ENCODE measurements at places on chromosomes 16 and 17.

DNA sequence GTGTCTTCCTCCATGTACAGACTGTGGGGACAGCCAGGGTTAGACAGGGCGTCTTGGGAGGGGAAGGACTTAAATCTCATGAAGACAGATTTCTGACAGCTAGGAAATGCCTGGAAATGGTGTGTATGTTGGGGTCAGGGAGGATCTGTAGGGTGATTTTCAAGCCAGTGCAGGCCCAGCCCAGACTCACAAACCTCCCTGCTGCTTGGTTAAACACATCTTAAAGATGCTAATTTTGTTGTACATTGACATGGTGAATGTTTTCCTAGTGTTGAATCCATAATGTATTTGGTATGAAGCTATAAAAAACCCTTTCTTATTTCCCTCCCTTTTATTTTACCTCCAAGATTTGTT lies 238.3 kb downstream of the CCDC182 start:
- no peak for DNase-seq

DNA sequence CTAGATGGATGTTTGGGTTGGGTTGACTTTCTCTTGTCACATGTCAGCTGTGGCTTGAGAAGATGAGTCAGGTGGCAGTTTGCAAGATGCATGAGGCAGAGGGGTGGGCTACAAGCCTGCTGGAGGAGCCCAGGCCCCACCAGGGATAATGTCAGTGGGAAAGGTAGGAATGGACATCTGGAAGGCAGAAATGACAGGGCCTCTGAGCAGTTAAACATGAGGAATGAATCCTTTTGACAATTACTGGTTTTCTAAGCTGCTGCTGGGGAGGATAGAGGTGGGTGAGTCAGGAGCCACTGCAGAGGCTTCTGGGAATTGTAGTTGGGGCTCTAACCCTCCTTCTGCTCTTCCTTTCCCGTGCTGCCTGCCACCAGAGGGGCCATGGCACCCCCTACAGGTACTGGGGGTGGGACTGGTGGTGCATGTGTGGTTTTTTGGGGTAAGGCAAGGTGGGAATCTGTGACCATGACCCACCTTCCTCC lies 15.7 kb downstream of the SLC52A1 start:
- no peak for DNase-seq

- no peak for DNase-seq
Measured at GRCh38 chr17:74569020-74570003, 2.0 kb upstream of the CD300H start.

DNA sequence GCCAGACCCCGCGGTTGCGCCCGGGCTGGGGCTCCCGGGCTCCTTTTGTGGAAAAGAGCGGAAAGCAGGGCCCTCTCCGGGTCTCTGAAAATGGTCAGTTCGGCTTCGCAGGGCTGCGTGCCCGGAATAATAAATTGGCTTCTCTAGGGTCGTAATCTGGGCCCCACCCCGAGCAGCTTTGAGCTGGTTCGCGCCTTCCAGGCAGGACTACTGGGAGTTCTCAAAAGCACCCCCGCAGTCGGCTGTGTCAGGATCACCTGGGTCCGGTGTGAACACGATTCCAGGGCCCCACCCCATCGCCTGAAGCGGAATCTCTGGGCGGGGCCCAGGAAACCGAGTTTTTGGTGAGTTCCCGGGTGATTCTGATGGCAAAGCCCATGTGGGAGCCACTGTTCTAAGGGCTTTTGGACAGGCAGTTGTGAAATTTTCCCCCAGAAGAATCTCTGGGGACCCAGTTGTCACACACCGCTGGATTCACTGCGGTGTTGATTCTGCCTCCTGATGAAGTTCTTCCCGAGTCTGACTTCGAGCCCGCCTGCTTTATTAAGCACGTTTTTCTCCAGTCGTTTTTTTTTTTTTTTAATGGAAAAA lies 77.0 kb downstream of the MRC2 start:
- no peak for DNase-seq

DNA sequence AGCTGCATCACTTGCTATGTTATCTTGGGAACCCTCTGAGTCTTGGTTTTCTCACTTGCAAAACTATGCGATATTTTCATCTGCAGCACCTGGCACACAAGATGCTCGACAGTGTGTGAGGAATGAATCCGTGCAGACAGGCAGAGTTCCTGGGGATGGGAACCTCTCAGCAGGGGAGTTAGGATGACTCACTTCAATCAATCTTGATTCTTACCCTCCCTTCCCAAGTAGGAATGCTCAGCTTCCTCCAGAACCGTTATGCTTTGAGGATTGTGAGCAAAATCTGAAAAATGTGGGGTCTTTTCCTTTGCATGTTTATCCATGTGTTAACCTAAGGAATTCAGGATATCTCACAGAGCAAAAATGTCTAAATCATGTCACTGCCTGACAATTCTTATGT lies 68.9 kb upstream of the HNF1B start:
- no peak for DNase-seq

GRCh38 chr17:65678546-65678945 lies 117.1 kb upstream of the AXIN2 start:
- no peak for DNase-seq

- DNase-seq, result no peak
Measured at GRCh38 chr16:30731411-30731810, 16.8 kb upstream of the PHKG2 start.

GRCh38 chr17:38442548-38442947 lies 14.3 kb downstream of the ARHGAP23 start:
- no peak for DNase-seq

GRCh38 chr17:73390221-73390620 lies 78.4 kb upstream of the CDC42EP4 start:
- DNase-seq, result no peak

DNA sequence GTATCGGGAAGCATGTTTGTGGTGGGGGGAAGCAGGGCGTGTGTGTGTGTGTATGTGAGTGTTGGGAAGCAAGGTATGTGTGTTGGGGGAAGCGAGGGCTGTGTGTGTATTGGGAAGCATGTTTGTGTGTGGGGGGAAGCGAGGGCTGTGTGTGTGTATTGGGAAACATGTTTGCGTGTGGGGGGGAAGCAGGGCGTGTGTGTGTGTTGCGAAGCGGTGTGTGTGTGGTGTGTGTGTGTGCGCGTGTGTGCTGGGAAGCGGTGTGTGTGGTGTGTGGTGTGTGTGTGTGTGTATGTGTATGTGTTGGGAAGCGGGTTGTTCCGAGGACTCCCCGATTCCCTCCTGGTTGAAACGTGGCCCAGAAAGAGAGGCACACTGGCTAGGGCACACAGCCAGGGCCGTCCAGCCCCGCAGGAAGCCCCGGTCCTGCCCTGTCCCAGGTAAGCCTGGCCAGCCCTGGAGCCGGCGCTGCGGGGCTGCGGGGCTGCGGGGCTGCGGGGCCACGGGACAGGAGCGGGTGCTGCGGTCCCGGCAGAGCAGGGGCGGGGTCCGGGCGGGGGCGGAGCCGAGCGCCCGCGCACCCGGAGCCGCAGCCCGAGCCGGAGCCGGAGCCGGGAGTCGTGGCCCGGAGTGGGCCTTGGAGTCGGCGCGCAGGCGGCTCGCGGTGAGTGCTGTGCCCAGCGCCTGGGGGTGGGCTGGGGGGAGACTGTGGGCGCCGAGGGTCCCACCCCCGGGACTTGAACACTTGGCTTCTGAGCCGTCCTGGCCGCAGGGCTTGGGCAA lies at the start of gene NOD2:
Gene NOD2 (plus strand): TSS at position 608 of the 783 bp plus-strand sequence. CDS start 5,890 bp downstream, outside the sequence.
- DNase-seq, result no peak

DNA sequence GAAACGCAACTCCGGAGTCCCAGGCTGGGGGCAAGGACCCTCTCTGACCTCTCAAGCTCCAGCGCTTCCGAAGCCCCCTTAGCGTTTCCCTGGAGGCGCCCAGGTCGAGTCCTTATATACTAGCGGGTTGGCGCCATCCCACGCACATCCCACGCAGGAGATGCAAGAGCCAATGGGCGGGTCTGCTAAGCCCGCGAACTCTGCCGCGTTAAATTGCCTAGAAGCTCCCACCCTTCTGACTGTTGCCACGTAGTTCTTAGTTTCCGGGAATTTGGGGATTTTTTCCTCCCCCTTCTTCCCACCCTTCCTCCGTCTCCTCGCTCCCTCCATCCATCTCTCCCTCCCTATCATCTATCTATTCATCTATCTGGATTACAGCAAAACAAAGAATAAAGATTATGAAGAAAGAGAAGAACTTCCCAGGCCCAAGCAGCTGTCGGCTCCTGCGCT lies at the start of gene SLFN11:
Gene SLFN11 (minus strand): TSS at position 88 of the 450 bp plus-strand sequence. CDS start 9,814 bp downstream, outside the sequence.
- no peak for DNase-seq

DNA sequence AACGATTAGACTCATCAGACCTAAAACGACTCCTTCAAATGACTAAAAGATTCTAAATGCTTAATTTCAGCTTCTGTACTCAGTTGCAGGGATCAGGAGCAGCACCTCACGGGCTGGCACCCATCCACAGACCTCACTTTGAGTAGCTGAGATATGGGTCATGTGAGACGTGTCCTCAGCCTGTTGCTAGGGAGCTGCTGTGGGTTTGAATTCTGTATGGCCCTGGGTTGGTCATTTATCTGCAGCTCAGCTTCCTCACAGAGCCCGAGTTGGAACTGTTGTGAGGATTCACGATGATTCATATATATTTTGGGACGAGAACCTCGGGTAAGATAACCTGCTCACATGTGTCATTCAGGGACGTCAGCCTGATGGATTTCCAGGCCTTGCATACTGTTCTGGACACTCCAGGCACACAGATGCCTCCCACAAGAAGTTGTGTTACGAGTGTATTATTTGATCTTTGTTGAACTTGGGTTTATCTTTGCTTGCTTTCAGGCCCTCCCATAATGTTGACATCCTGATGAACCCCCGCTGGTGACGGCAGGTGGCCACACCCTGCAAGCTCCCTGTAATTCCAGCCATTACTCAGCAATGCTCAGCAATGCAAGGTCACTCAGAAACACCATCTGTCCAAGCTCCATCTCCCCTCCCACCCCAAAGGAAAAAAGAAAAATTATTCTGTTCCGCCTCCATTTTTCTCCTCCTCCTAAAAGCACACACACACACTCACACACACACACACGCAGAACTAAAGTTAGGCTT lies 137.6 kb downstream of the RBFOX3 start:
- peak; percentile 40 for DNase-seq

DNA sequence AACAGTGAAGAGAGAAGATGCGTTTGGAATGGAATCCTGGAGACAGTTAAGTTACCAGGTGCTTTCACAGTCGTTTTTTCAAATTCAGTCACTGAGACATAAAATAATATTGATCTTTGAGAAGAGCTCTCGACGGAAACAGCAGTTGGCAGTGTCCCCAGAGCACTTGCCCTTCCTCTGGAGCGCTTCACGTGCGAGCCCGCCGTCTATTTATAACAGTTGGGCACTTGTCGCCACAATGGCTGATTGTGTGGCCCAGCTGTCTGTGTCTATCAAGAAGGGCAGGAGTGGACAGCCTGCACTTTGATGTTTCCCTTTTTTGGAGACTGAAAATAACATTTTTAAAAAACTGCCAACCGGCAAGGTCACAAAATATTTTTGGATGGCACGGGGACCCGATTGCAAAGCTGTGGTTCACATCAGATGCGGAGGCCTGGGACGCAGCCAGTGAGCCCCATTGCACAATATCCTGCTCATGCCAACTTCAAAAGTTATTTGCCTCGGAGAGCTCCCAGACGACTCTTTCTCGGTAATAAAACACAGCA lies 62.9 kb downstream of the ADCY9 start:
- peak; percentile 22 for DNase-seq

- DNase-seq, result no peak
Measured at GRCh38 chr16:14003074-14003570, 68.0 kb upstream of the MRTFB start.

GRCh38 chr17:55281649-55282378 lies 17.1 kb downstream of the HLF start:
- DNase-seq, result no peak

DNA sequence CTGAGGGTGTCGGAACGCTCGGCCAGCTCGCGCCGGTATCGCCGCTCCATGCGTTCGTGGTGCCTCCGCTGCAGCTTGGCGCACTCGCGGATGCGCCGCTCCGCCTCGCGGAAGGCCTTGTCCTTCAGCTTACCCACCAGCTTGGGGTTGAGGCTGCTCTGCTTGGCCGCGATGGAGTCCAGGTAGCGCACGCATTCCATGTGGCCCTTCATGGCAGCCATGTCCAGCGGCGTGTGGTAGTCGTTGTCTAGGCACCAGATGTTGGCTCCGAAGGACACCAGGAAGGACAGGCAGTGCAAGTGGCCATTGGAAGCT lies 2.8 kb downstream of the USH1G start:
- DNase-seq, result no peak

DNA sequence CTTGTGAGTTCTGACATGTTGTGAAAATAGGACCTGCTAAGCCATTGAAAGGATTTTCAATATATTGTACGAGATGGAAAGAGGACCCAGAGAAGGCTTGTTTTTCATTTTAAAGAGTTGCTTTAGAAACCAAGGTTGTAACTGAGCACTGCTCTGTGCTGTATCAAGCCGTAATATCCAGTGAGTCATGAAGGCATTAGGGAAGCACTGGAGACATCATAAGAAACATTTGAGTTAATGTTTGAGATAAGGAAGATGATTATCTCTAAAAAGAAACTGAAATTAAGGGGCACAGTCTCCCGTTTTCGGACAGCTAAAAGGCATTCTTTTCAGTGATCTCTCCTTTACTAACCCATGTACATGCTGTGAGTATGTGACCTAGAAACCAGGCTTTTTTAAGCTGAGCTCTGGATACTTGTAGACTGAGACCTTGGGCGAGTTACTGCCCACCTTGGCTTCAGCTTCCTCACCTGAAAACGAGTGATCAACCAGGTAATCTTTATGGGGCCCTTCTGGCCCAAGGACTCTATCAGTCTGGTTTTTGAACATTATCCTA lies 149.2 kb upstream of the TBX2 start:
- DNase-seq, result no peak

GRCh38 chr17:41710472-41711090 lies 1.6 kb upstream of the GAST start:
- no peak for DNase-seq

DNA sequence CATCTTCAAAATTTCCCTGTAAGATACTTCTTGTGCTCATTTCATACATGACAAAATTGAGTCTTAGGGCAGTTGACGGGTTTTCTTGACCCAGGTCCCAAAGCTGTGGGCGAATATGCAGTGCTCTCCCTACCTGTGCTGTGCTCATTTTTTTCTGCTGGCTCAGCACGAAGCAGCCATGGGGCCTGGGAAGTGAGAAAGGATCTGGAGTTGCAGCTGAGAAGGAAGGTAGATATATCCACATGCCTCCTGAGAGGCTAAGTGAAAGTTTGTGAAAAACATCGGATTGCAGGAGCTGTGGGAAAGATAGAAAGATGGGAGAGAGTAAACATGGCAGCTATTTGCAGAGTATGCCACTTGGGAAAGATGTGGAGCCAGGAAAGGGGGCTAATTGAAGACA lies 42.9 kb upstream of the MON1B start:
- no peak for DNase-seq

- DNase-seq, result no peak
Measured at GRCh38 chr16:75019007-75019406, 20.2 kb downstream of the ZNRF1 start.

GRCh38 chr17:61400717-61401388 lies 1.2 kb downstream of the TBX2 start:
- DNase-seq, result no peak

GRCh38 chr16:53034306-53034705 lies 18.4 kb downstream of the CHD9NB start:
- no peak for DNase-seq

GRCh38 chr17:57915985-57916757 lies 39.0 kb downstream of the CUEDC1 start:
- DNase-seq, result peak; percentile 29
